Fibroblast of skin of left quadriceps (primary cell): ENCODE measurements at places on chromosomes 4 and X.

DNA sequence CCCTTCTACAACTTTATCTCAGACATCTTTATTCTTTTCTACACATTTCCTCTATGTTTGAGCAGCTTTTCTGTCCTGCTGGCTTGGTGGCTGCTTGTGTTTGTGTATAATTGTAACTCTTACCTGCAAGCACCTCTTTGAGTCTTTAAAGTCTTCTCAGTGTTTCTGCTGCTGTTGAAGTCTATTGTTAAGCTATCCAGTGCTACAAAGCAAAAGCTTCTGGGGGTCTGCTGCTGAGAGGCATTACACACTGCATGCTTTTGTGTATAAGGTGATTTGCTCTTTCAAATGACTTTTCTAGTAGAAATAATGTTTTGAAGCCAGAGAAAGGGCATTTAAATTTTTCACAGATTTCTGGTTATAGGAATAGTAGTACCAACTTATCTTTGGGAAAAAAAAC is 241.8 kb downstream of the DTHD1 start:
- no peak for DNase-seq

DNA sequence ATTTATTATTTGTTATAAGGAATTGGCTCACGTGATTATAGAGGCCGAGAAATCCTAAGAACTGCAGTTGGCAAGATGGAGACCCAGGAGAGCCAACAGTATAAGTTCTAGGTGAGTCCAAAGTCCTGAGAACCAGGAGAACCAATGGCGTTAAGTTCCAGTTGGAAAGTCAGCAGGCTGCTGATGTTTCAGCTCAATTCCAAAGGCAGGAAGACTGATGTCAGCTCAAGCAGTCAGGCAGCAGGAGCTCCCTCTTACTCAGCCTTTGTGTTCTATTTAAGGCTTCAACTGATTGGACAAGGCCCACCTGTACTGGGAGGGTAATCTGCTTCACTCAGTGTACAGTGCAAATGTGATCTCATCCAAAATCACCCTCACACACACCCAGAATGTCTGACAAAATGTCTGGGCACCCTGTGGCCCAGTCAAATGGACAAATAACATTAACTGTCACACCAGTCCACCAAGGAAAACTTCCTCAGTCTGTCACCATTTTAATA is 30.8 kb upstream of the TBL1X start:
- no peak for DNase-seq

- no peak for DNase-seq
Observed at GRCh38 chr4:96166806-96167205, 326.9 kb downstream of the PDHA2 start.

DNA sequence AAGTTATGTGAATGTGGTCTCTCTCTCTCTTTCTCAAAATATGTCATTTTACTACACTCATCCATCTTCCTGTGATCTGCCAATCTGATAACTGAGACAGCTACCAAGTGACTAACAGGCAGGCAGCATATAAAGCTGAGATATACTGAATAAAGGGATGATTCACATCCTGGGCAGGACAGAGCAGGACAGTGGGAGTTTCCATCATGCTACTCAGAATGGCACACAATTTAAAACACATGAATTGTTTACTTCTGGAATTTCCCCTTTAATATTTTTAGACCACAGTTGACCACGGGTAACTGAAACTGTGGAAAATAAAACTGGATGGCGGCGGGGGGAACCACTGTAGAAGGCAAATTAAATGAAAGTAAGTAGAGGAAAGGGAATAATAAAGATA is 58.6 kb upstream of the DCTD start:
- peak; percentile 49 for DNase-seq

- DNase-seq = no peak
Observed at GRCh38 chr4:119692001-119692400, 63.4 kb upstream of the PDE5A start.

- DNase-seq = no peak
Observed at GRCh38 chrX:134548257-134549201, 88.6 kb downstream of the HPRT1 start.

- DNase-seq = no peak
Observed at GRCh38 chr4:83503974-83504373, 19.1 kb upstream of the ABRAXAS1 start.

GRCh38 chrX:104193485-104193884 is 27.2 kb downstream of the FAM199X start:
- no peak for DNase-seq
